ENCODE measurements at places on chromosomes 4 and X.

DNA sequence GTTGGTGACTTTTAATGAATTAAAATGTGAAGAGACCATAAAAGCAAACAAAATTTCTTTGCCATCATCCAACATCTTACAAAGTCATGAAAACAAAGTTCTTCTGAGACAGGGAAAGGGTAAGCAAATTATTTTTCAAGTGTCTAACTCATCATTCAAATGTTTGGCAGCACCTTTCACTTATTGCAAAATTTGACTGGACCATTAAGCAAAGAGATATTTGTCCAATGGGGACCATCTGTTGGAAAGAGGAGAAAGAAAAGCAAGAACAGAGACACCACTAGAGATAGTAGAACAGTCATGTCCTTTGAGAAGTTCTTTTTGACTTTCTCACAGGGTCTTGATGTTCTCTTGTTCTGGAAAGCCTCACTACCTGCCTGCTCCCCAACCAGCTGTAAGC is 330.1 kb downstream of the PAPSS1 start:
- DNase-seq, result no peak

DNA sequence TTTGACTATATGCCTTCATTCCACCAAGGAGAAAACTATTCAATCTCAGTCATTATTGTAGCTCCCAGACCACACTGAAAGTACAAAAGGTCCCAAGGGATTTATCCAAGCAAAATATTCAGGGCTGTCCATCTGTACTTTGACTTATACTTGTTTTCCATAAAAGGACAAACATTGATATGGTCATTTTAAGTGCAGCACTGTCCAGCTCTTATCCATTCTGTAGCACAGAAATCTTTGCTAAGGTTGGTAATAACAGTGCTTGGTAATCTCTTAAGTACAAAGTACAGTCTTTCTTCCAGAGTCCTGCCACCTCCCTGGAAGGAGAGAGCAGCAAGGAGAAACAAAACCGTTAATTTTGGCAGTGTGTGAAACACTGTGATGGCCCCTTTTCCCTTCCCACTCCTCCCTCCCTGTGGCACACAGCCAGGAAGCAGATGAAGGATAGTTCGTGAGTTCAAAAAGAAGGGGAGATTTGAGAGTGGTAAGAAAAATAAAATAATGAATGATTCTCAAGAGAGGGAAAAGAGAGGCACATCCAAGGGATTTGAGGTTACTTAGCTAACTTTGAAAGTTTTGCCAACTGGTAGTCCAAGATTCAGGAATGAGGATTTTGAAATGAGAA is 6.8 kb upstream of the CXCL2 start:
- no peak for DNase-seq

DNA sequence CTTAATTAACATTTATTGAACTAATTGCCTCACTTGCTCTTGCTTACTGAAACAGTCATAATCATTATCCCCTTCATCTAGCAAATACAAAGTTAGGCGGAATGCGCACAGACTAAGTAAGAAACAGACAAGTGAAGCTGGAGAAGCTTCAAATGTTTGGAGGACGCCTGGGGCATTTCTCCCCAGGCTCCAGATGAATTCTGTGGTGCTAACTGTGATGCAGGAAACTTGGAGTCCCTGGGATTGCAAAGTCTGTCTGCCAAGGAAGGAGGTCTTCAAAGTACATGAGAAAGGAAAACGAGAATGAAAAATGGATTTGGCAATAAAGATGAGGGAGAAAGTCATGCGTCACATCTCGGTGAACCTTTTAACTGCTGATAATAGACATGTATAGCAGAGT is 23.6 kb upstream of the MFAP3L start:
- no peak for DNase-seq

DNA sequence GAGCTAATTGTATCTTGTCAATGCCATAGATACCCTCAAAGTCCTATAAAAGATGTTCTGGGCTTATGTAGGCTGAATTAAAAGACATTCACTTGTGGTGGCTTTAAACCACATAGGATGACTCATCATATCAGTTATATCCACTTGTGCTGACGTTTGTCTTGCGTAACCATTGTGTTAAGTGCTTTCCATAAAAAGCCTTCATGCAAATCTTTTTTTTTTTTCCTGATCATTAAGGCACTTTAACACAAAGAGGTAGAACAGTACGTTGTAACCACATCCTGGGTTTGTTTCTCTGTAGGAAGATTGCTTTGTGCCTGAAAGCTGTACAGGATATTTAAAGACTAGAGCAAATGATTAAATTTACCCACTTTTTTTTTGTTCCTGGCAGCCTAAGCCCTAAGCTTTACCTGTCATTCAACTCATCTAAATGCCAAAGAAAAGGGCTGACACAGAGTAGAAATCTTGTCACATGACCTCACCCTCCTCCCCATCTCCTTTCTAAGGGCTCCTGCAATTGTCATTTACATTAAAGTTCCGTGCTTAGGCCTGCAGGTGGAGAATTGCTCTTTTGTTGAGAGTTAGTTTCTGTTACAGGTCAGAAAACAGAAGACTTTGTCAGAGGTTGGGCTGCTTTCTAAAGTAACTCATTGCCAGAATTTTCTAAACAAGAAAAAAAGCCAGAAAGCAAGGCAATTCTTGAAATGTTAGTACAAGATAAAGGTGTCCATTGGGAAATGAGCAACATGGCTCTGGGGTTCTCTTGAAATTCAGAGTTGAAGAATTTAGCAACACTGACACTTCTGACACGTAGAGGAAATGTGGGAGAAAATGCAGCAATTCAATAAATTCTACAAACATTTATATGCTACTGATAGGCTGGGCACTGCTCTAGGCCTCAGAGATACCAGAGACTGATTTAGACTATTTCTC is 555.6 kb downstream of the PPARGC1A start:
- peak; percentile 1 for DNase-seq

DNA sequence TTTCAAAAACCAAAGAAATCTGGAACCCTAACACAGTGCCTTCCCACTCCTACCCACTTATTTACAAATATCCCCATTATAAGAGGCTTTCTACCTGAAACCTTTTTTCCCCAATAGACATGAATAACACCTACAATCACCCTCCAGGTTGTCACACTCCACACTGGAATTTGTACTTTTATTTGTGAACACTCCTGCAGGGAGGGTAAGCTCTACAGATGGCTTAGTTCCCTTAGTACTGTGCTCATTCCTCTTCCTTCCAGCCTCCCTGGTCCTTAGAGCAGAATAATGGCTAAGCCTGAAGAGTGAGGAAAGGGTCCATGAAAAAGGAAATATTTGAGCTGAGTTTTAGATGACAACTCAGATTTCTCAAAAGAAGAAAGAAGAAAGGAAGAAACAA is 22.2 kb upstream of the SULT1E1 start:
- DNase-seq, result no peak

- DNase-seq, result no peak
Measured at GRCh38 chr4:165355900-165356300, 22.9 kb upstream of the CPE start.

GRCh38 chrX:148354916-148355315 is 145.5 kb upstream of the AFF2 start:
- no peak for DNase-seq

GRCh38 chrX:71941145-71941544 is 30.5 kb downstream of the NHSL2 start:
- no peak for DNase-seq

DNA sequence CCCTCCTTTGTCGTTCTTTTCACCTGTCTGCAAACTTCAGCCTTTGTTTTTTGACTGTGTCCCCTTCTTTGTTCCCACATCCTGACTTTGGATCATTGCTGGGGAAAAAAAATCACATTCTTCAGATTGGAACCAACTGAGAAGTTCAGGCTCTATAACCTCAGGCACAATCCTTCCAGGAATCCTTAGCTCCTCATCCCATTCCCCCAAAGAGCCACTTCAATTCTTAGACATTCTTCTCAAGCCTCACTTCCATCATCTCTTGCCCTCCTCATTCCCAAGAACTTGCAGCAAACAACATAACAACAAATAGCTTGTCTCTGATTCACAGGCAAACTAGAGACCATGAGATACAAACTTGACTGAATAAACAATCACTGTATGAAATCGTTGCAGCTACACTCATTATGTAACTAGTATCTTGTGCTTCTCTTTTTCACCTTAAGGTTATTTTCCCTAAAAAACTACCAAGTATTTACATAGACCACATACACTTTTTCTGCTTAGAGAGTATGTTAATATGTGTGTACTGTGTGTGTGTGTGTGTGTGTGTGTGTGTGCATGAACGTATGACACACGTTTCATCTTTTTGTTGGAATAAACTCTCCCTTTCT is 26.4 kb upstream of the PGM2 start:
- DNase-seq, result no peak

DNA sequence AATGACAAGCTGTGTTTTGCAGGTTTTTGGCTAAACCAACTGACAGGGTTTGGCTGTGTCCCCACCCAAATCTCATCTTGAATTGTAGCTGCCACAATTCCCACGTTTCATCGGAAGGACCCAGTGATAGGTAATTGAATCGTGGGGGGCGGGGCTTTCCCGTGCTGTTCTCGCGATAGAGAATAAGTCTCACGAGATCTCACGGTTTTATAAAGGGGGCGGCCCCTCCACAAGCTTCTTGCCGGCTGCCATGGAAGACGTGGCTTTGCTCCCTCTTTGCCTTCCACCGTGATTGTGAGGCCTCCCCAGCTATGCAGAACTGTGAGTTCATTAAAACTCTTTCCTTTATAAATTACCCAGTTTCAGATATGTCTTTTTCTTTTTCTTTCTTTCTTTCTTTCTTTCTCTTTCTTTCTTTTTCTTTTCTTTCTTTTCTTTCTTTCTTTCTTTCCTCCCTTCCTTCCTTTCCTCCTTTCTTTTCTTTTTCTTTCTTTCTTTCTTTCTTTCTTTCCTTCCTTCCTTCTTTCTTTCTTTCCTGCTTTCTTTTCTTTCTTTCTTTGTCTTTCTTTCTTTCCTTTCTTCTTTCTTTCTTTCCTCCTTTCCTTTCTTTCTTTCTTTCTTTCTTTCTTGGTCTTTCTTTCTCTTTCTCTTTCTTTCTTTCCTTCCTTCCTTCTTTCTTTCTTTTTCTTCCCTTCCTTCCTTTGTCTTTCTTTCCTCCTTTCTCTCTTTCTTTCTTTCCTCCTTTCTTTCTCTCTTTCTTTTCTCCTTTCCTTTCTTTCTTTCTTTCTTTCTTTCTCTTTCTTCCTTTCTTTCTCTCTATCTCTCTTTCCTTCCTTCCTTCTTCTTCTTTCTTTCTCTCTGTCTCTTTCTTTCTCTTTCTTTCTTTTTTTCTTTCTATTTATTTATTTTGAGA is 54.8 kb downstream of the SHOX start:
- DNase-seq, result no peak

- DNase-seq, result no peak
Measured at GRCh38 chr4:153763404-153763803, 3.6 kb upstream of the RNF175 start.

DNA sequence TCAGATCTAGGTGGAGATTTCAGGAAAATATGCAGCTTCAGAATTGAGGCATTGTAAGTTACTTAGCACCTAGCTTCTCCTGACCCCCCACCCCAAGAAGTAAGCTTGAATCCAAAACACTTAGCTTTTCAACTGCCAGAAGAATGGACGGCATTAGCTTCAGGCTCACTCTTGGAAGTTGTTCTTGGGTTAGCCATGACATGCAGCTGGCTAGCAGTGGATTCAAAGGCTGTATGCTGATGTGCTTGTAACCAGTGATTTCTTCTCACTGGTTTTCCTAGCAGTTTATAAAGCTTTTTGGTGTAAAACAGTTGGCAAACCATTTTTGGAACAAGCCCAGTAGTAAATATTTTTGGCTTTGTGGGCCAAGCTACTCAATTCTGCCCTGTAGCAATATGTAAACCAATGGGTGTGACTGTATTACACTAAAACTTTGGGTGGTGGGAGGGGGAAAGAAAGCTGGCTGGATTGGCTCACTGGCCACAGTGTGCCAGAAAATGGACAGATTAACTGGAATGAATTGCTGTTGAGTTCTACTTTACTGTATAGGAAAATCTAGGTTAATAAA is 85.6 kb downstream of the SHROOM2 start:
- no peak for DNase-seq

GRCh38 chrX:20432048-20432447 is 165.3 kb upstream of the RPS6KA3 start:
- no peak for DNase-seq
